Activated T-cell treated with anti-CD3 and anti-CD28 coated beads, Interleukin-2, amount 50 U/mL, for 4 hours (primary cell): ENCODE measurements at places on chromosomes 2 and 18. TPM values are rescaled to one million over a fixed set of nuclear protein-coding genes. Genes with fewer than 3 reads are reported as not detected.

SLC5A7 gene
- not detected for total RNA-seq

DNA sequence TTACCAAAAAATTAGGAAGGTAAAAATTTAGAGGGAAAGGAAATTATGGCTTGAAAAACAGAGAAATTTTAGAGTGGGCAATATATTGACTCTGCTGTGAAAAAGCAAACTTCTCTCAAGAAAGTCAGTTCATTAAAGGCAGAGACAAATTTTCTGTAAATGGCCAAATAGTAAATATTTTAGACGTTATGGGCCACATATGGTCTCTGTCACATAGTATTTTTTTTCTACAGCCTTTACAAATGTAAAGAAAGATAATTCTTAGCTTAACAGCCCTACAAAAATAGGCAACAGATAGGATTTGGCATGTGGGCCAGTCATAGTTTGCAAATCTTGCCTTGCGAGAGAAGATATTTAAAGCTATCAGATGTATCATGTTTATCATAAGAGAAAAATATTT lies 1750.4 kb downstream of the SUCLG1 start:
- DNase-seq, result no peak

GRCh38 chr2:86069091-86069685 lies 36.5 kb downstream of the POLR1A start:
- DNase-seq, result no peak

- DNase-seq, result no peak
These were observed 359.9 kb upstream of the HNRNPA3 start for GRCh38 chr2:176852667-176853066.

- DNase-seq, result no peak
These were observed 164.7 kb downstream of the ALPK2 start for GRCh38 chr18:58464104-58464625.

DNA sequence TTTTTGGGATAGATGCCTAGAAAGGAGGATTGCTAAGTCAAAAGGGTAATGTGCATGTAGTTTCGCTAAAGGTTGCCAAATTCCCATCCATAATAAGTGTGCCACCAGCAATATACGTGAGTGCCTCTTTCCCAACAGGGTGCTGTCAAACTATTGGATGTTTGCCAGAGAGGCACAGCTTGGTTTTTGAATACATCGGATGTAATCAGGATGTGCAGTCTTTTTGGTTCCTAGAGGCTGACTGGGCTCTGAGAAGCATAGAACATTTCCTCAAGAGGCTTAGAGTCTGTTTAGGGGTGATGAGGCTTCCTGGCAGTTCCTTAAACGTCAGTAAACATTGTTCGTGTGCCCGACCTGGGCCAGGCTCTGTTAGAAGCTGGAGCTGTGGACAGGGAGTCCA lies 28.0 kb downstream of the AGAP1 start:
- no peak for DNase-seq

DNA sequence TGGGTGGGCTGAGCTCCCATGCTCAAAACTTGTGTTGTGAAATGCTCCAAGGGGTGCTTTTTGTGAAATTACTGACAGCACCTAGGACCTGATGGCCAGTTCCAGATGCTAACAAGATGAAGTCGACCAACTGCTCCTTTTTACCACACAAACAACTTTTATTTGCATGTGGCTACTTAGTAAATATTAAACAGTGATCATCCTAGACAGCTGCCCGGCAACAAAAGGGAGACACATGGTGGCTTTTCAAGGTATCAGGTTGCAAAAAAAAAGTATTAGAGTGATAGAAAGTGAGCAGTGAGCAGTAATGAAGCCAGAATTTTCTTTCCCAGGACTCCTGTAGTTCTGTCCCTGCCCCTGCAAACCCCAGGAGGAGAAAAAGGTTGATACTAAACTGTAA lies 118.5 kb downstream of the RPIA start:
- no peak for DNase-seq

GRCh38 chr2:22967756-22968155 lies 417.2 kb upstream of the KLHL29 start:
- no peak for DNase-seq

DNA sequence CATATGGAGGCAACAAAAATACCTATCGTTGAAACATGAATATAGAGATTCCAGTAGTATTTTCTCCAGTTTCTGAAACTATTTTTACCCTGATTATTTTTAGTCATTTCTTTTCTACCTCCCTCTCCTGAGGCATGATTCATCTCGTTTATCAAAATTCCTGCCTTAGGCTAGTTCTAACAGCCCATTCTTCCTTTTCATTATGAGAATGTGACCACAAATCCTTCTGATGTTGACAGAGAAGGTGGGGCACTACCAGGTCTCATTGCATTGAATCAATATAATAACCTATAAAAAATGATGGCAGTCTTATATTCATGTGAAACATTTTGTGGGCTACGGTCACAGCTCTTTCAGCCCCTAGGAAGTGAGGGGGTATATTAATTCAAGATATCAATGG lies 406.5 kb upstream of the UBE2E3 start:
- no peak for DNase-seq

- no peak for DNase-seq
These were observed 132.6 kb downstream of the COL4A4 start for GRCh38 chr2:227031379-227031778.
